ENCODE measurements at places on chromosomes 3 and 15.

DNA sequence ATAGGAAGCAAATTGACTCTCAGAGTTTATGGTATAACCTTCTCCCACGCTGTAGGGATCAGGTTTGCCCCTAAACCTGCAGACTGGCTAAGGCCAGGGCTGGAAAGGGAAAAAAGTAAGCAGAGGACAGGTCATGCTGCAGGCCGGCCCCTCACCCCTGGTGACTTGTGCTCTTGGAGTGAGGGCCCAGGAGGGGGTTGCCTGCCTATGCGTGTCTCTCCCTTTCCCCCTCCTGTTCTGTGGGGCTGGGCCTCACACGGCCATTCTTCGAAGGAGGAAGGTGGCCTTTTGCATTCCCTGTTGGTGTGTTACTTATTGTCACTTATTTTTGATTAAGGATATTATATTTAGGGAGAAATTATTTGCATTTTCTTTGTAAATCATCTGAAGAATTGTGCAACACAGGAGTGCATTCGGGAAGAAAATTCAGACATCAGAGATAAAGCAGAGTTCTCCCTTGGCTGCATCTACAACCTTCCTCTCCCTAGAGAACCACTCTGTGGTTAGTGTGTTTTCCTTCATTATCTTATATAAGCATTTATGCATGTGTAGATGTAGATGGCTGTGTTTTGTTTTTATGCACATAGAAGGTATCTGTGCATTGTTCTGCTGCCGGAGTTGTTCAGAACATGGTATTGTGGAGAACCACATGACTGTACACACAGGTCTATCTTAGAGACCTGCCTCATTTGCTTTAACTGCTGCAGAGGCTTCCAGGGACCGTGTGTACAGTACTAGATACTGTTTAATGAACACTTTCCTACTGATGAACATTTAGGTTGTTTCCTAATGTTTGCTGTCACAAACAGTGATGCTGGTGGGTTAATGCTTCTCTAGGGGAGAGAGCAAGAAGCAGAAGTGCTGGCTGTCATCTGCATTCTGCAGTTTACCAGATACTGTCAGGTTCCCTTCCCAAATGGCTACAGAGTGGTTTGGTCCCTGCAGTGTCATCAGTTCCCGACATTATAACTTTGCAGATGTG is 133.5 kb downstream of the APBA2 start:
- DNase-seq = no peak

DNA sequence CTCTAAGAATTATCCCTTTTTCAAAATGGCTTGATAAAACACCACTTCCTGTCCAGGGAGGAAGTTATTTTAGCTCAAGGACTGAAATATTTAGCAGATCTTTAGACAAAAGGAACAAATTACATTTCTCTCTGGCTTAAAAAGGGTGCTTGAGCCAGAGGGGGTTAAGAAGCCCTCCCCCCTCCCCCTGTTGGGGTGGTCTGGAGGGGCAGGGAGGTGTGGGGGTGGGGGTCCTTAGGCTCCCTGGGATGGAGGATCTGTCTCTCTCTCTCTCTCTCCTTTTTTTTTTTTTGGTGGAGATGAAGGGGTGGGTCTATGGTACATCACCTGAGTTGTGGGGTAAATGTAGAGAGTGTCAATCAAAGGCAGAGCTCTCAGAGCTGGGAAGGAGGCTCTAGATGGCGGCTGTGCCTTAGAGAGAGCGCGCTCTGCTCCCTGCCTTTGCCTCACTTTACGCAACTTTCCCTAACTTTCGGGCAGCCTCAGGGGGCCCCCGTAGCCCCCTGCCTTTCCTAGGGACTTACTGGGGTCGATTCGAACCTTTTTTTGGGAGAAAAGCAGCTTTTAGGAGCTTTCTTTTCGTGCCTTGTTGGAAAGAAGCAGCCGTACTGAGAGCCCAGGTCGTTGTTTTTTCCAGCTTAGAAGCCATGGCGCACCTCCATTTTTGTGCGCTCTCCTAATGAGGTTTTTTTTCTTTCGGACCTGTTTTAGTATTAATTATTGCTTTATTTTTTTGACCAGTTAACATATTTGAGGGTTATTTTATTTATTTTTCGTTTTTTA is at the start of gene CHD2:
Gene CHD2 (plus strand): TSS at position 377 of the 783 bp plus-strand sequence. CDS start 914 bp downstream, outside the sequence.
- DNase-seq = no peak

- no peak for DNase-seq
Observed at GRCh38 chr3:108215871-108216270, 6.4 kb downstream of the IFT57 start.

- DNase-seq = no peak
Observed at GRCh38 chr15:100663915-100664281, 61.5 kb downstream of the ASB7 start.

DNA sequence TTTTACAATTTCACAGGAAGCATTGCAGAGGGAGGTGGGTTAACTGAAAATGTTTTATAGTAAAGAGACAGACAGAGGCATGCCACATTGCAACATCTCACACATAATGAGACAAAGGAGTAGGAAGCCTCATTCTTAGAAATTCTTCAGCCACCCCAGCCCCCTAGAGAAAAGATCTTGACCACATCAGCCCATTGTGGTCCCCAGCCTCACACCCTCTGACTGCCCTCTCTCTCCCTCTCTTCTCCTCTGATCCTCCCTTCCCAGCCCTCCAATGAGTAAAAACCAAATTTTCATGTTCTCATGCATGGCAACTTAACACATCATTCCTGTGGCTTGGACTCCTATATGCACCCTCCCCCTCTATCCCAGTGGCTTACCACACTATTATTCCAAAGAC is 174.1 kb downstream of the UACA start:
- DNase-seq = no peak

DNA sequence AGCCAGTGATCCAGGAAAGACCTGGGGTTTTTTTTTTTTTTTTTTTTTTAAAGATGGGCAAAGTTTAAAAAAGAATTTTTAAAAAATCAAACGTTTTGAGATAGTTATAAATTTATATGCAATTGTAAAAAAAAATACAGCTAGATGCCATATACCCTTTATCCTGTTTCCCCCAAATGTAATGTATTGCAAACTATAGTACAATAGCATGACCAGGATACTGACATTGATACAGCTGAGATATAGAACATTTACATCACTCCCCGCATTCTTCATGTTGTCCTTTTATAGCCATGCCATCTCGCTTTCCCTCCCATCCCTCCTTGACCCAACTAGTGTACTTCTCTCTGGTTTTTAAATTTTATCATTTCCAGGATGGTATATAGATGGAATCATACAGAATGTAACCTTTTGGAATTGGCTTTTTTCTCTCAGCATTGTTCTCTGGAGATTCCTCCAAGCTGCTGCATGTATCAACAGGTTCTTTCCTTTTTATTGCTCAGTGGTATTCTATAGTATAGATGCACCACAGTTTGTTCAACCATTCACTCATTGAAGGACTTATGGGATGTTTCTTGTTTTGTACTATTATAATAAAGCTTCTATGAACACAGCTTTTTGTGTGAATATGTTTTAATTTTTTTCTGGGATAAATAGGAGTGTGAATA is 104.9 kb downstream of the CGNL1 start:
- no peak for DNase-seq

DNA sequence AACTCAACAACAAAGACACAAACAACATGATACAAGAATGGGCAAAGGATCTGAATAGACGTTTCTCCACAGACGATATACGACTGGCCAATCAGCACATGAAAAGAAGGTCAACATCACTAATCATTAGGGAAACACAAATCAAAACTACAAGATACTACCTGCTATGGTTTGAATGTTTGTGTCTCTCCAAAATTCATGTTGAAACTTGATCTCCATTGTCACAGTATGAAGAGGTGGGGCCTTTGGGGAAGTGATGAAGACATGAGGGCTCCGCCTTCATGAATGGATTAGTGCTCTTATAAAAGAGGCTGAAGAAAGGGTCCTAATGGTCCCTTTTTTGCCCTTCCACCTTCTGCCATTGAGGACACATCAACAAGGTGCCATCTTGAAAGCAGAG is 32.3 kb downstream of the ACAP2 start:
- DNase-seq = no peak

- DNase-seq = no peak
Observed at GRCh38 chr3:20344400-20344959, 158.5 kb upstream of the SGO1 start.

DNA sequence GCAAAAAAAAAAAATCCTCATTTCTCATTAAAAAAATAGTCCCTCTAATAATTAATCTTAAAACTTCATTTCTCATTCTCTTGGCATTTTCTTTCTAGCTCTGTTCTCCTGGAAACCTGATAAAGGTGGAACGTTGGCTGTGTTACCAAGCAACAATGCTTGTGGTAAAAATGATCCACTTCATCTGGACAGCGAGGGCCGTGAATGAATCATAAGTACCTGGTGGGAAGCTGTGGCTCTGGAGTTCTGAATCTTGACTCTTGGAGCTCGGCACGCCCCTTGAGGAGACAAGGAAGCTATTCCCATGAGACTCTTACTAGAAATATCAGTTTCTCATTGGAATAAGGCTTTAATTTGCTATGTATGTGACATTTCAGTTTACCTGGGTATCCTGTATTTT is 32.5 kb downstream of the BCL2L10 start:
- no peak for DNase-seq

DNA sequence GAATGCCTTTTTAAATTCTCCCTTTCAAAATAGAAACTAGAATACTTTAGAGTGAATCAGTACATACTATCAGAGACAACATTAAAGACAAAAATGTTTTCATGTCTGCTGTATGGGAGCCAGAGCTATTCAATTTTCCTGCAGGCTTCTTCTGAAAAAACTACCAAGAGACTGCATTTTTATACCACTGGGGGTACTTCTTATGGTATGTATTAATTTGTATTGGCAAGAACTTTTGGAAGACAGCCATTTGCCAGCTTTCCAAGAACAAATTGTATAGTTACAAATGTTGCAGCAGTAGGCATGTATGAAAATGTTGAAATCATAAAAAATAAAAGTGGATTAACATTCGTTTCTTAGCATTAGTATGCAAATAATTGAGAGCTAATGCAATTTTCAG is 1010.0 kb upstream of the CADM2 start:
- no peak for DNase-seq

GRCh38 chr15:47577461-47577860 is 139.8 kb upstream of the SEMA6D start:
- no peak for DNase-seq

DNA sequence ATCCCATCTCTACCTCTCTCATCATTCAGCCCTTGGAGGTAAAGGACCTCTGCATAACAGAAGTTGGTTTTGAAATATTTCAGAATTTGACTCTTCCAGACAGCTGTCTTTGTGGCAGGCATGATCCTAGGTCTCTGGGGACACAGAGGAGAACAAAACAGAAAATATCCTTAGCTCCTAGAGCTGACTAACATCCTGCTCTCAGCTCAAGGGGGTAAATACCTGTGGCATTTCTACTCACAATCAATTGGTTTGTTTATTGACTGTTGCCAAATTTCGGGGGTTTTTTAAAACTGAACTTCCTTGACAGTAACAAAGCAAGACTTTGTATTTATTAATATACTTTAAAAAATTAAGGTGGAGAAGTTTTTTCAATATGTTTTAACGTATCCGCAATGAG is 78.8 kb downstream of the EOMES start:
- no peak for DNase-seq

DNA sequence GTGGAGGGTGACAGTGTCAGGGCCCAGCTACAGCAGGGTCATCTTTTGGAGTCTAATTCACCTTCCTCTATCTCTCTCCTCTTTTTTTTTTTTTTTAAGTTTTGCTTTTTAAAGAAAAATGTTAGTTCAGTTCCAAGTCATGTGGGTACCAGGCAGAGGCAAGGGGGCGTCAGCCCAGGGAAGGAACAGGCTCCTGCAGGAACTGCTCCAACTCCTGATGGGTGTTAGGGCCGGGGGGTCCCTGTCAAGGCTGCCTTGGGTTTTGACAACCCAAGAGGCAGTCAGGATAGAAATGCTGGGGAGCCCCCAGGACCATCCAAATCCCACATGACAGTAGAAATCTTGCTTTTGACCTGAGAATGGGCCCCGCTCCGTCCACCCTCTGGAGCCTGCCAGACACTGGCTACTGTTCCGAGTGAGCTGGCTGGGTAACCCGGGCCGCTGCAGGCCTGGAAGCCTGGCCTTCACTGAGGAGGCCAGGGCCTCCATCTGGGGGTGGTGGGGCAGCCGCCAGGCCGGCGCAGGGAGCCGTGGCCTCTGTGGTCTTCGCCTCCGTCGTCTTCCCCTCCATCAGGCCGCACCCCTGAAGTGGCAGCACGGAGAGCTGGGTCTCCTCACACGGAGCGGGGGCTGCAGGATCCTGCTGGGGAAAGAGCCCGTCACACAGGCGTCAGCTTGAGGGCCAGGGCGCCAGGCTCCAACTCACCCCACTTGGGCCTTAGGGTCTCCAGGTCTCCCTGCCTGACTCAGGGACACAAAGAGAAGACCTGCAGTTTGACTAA is 24.2 kb downstream of the RNU5B-1 start:
- no peak for DNase-seq

GRCh38 chr3:15633159-15633558 is 31.6 kb downstream of the BTD start:
- DNase-seq = no peak

DNA sequence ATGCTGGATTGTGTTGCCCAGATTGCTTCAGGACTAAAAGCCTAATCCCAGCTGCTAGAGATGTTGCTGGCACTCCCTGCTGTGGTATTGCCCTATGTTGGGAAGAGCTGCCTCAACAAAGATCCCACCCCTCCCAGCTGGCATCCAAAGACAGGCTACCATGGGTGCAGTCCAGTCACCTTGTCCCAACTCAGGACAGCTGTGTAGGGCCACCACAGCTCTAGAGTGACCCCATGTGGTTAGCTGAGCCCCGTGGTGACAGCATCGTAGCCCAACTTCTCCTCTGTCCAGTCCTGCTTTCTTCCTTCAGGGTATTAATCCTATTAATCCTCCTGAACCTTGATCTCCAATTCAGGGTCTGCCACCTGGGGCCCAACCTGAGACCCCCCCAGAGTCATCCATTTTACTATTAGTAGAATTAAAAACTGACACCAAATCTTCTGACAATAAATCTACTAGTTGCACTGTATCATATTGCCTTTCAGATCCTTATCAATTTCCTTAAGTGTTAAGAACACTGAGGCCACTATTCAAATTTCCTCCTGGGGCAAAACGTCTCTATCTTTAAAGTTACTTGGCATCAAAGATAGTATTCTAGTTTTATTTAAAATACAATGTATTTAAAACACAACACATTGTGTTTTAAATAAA is 83.5 kb downstream of the AQP9 start:
- DNase-seq = no peak

DNA sequence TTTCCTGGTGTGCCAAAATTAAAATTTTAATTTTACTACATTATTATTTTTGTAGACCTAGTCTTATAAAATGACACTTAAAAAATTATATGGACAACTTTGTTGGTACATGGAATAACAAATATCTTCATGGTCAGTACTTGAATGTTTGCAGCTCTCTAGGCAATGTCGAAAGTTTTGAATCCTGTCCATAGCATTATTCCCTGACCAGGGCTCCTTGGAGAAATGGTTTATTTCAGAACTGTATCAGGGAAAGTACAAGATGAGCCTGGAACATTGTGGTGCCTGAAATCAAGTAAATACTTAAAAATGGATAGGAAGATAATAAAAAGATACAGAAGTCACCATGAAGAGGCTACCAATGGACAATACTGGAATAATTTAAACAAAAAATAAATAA is 47.6 kb downstream of the ALDH1A2 start:
- DNase-seq = no peak

All from right renal pelvis (tissue), 4 donors.